ENCODE measurements at places on chromosomes 2 and 18.

DNA sequence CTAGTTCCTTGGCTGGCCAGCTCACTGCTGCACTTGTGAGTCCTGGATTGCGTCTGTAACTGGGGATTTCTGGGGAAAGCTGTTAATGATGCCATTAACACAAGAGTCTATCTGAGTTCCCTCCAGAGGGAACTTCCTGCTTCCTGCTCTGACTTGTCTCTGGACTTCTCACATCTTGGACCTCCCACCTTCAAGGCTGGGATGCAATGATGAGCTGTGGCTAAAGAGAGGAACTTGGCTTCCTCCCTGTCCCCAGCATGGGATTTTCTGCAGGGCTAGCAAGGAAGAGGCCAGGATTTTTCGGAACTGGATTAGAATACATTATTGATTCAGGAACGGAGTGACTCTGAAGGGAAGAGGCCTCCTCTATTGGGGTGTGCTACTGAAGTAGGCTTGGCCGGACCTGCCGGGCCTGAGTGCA, 155.5 kb downstream of the CLIP4 start:
- no peak for DNase-seq

DNA sequence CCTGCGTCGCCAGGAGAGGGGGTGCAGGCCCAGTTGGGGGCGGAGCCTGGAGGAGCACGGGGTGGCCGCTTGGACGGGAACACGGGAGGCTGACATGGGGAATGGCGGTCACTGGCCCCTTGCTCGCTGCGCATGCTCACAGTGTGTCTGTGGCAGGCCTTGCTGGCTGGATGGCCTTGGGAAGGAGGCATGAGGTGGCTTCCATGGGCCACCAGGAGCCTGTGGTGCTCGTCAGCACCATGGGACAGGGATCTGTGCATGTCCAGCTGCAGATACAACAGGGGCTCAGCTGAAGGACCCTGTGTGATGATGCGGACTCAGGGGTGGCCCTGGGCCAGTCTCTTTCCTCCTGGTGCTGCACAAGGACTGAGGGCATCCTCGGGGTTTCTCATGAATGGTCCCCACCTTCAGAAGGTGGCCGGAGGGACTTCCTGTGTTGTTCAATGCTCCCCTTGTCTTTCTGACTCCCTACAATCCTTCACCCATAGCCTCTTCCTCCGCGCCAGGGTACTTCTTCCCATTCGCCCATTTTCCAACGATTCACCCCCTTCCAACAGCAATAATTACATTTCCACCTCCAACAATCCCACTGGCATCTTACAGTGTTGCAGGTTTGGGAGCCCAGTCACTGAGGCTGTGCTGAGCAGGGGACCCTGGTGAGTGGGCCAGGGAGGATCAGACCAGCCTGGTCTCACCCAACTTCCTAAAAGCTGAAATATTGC, 3.4 kb upstream of the SP140L start:
- DNase-seq, result no peak

- no peak for DNase-seq
Measured at GRCh38 chr2:155145758-155146229, 447.3 kb downstream of the KCNJ3 start.

DNA sequence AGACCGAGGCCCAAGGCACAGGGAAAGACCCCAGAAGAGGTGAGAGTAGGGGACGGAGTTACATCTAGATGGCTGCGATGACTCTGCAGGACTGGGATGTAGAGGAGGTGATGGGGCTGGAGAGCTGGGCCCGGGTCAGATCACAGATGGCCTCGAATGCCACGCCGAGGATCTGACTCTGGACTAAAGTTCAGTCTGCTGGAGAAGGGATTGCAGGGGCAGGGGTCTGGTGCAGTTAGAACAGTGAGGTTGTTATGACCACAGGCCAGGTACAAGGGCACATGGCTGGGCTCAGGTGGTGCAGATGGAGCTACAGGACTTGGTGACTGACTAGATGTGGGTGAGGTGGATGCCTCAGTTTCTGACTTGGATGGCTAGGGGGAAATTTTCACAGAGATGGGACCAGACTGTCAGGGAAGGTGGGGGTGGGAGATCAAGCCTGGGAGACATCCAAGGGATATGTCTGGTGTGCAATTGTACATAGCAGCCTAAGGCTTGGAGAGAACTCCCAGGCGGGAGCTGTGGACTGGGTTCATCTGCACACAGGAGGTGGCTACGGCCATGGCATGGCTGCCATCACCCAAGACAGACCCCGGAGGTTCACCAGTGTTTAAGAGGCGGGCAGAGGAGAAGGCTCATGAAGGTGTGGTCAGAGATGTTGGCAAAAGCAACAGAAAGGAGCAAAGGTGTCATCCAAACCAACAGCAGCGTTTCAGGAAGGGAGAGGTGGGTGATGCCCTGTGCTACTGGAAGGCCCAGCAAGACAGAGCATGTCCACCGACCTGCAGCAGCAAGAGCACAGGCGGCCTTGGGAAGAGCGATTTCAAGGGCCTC, 66.9 kb downstream of the CIB4 start:
- DNase-seq, result no peak

GRCh38 chr2:32962690-32963089, 15.9 kb downstream of the LTBP1 start:
- DNase-seq, result no peak
